ENCODE measurements at places on chromosomes 12 and 14.
A peak's percentile ranks its signal among the peaks of the same experiment; 100 is the strongest.

GRCh38 chr12:13026286-13026685 lies 17.9 kb upstream of the FAM234B start:
- no peak for DNase-seq

DNA sequence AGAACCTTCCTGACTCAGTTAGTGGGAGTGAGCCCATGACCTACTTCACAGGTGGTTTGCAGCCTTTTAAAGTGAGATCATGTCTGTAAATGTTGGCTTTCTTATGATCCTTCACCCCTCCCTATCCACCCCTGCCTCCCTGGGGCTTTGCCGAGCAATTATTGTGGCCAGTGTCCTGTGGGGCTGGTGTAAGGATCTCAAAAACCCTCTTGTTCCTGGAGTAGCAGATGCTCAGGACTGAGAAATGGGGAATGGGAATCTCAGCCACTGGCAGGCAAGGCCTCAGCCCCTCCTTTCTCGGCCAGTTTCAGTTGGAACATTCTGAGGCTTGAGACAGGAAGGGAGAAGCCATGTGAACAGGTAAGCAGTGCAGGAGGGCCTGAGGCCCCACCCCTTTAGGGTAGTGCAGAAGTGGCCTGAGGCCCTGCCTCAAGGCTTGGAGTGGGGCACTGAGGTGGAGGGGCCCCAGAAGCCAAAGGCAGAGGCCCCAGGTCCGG lies 53.8 kb downstream of the PLEKHG3 start:
- no peak for DNase-seq

GRCh38 chr14:88618476-88618875 lies 55.6 kb downstream of the ZC3H14 start:
- DNase-seq, result no peak

DNA sequence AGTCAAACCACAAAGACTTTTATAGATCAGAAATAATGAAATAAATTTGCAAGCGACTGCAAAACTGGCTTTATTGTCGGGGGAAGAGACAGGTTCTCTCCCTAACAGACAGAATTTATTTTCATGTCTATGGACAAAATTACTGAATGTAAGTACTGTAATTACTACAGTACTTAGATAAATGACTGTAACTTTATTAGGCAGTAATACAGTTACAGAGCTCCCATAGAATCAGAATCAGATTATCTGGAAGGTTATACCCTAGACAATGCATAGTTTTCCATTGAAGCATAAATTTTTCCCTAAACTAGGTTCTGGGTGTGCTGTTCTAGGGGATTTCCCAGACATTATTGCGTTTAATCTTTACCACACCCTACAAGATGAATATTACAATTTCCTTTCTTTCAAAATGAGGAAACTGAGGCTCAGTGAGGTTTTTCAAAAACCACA lies 114.2 kb downstream of the C12orf75 start:
- no peak for DNase-seq

- no peak for DNase-seq
These were observed 24.1 kb downstream of the PRIMA1 start for GRCh38 chr14:93764211-93764659.

DNA sequence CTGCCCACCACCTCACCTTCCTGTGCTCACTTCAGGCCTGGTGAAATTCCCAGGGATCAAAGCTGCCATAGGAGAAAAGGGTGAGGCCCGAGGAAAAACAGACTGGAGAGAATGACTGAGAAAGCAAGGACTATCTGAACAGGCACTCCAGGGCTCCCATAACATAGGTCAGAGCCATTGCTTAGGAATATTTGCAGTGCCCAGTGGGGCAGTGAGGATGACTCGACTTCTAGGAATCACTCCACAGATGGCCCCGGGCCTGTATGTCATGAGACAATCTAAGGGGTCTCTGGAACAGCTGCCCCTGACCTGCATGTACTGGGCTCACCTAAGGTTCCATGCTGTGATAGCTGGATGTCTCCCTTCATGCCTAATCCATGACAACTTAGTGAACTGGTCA lies 51.6 kb downstream of the GPHB5 start:
- DNase-seq, result no peak

DNA sequence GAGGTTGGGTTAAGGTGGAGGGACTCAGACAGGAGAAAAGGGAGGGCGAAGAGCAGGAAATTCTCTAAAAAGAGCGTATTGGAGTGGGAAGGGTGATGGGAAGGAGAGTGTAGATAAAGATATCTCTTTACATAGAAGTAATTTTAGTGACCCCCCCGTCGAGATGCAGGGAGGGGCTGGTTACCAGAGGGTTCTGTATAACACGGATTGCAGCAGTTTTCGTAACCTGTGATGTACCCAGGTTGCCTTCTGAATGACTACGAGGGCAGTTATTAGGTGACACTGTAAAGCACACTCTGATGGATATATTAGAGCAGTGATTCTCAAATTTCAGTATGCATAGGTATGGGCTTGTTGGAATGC lies 443 bp downstream of the DNAL1 start:
- DNase-seq, result no peak

- no peak for DNase-seq
These were observed 25.1 kb downstream of the CCNK start for GRCh38 chr14:99506276-99506675.

DNA sequence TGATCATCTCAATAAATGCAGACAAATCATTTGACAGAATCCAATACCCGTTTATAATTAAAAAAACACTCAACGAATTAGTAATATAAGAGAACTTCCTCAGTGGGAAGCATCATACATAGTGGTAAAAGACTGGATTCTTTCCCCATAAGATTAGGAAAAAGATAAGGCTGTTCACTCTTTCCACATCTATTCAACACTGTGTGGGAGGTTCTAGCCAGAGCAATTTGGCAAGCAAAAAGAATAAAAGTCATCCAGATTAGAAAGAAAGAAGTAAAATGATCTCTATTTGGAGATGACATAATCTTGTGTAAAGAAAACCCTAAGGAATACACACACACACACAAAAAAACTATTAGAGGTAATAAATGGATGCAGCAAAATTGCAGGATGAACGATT lies 38.4 kb downstream of the YEATS4 start:
- no peak for DNase-seq

GRCh38 chr14:44316647-44317440 lies 190.2 kb downstream of the FSCB start:
- DNase-seq, result peak; percentile 57

DNA sequence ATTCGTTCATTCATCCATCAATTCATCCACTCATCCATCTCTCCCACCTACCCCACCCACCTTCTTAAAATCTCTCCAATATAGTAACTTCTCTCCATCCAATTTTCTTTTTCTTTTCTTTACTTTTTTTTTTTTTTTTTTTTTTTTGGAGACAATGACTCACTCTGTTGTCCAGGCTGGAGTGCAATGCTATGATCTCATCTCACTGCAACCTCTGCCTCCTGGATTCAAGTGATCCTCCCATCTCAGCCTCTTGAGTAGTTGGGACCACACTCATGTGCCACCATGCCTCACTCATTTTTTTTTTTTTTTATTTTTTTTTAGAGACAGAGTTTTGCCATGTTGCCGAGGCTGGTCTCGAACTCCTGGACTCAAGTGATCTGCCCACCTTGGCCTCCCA lies 118.4 kb downstream of the SUDS3 start:
- DNase-seq, result no peak

- no peak for DNase-seq
These were observed 65.6 kb downstream of the CCDC88C start for GRCh38 chr14:91352053-91352452.

GRCh38 chr12:124851342-124851741 lies 12.3 kb downstream of the SCARB1 start:
- DNase-seq, result no peak

DNA sequence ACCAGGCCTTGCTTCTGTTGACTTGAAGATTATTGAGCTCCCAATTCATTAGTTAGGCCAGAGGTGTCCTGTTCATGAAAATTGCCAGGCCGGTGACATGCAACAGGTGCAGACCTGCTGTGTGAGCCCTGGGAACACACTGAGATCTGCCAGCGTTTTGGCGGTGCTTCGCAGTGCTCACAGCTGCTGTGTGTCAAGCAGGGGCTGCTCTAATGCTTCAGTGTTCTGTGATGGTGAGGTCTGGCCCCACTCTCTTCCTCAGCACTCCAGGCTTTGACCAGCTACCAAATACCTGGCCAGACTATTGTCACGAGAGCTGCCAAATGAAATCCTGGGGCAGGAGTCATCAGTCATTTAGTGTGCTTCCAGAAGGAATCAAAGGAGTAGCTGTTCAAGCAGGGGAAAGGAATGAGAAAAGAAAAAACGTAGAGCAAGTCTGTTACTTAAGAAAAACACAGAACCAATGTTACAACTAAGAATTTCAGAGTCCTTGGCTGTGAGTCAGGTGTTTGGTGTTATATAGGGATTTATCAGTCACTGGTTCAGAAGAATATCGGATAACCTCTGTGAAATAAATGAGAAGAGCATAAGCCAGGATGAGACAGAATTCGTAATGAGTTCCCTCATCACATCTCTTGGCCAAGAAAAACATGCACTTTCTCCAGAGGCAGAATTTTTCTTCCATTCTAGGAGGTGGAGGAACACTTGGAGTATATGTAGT lies 150.8 kb downstream of the FBXL14 start:
- DNase-seq, result no peak

GRCh38 chr12:88624911-88625310 lies 44.6 kb upstream of the KITLG start:
- DNase-seq, result no peak

GRCh38 chr14:96962337-96962736 lies 165.2 kb downstream of the VRK1 start:
- no peak for DNase-seq

DNA sequence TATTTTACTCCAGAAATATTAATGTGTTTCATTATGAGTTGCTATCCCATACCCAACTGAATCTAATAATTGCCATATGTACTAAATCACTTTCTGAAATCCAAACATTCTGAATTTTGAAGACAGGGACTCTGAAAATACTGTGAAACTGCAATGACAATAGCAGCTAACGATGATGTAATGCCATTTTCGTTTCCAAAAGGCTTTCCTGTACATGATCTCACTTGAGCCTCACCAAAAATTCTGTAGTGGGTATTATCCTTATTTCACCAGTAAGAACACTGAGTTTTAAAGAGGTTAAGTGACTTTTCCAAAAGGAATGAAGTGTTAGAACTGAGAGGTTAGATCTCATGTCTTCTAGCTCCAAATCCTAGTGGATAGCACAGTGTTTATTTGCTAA lies 133.3 kb downstream of the FLRT2 start:
- DNase-seq, result no peak

GRCh38 chr12:30200864-30201263 lies 417.1 kb upstream of the TMTC1 start:
- no peak for DNase-seq

GRCh38 chr12:110813285-110813684 lies 33.5 kb upstream of the CCDC63 start:
- DNase-seq, result no peak

- no peak for DNase-seq
These were observed 116.2 kb downstream of the TRHDE start for GRCh38 chr12:72388322-72388721.

GRCh38 chr12:47808050-47808449 lies 11.7 kb downstream of the HDAC7 start:
- no peak for DNase-seq

GRCh38 chr12:65903691-65904383 lies 79.6 kb downstream of the HMGA2 start:
- no peak for DNase-seq

GRCh38 chr14:87628129-87628528 lies 364.9 kb downstream of the GALC start:
- DNase-seq, result no peak

DNA sequence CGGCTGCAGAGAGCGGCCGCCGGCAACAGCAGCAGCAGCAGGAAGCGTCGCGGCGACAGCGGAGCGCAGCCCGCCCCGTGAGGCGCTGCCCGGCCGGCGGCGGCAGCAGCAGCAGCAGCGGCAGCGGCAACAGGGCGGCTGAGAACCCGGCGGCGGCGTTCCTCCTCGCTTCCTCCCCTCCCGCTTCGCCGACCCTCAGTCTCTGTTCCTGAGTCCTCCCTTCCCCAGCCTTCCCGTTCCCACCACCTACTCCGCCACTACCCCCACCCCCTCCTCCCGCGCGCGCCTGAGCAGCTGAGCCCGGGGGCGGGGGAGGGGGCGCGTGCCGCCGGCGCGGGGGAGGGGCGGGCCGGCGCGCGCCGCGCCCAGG lies 310 bp downstream of the BICDL1 start:
- DNase-seq, result no peak

DNA sequence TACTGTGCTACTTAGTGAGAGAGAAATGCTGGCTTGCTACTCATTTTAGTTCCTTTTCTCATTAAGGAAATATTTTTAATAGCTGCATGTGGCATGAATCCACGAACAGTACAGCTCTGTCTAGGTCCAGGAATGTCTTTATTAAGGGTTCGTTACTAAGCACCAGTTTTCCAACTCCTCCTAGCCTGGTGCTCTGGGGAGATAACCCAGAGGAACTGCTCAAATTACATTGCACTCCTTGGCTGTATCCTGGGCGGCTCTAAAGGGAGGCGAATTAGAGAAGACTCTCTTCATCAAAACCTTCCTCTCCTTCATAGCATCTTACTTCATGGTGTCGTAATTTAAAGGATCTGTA lies 101.3 kb downstream of the PPM1A start:
- no peak for DNase-seq

Data from Panc1 (cell line).